ENCODE measurements at places on chromosomes 5 and 9.

GRCh38 chr9:130275156-130275555 lies 9.6 kb downstream of the HMCN2 start:
- DNase-seq = no peak

GRCh38 chr5:64807520-64807919 lies 38.8 kb downstream of the CWC27 start:
- DNase-seq = no peak

DNA sequence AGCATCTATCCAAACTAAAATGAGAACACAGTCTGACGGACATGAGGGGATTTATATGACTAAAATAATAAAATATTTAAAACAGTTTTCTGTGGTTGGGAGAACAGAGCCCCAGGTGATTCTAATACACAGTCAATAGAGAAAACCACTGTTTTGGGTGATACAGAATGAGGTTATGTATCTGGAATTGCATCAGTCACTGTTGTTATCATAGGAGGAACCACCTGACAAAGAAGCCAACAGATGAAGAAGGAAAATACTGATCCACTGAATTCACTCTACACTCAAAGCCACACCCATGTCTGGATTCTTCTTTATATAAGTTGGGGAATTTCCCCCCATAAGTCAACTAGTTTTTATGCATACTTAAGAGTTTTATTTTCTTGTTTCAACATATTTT lies 799.0 kb downstream of the TLR4 start:
- no peak for DNase-seq

- no peak for DNase-seq
Measured at GRCh38 chr9:21751998-21752397, 50.4 kb upstream of the MTAP start.

GRCh38 chr5:161530700-161531099 lies 15.8 kb downstream of the GABRB2 start:
- DNase-seq = no peak

DNA sequence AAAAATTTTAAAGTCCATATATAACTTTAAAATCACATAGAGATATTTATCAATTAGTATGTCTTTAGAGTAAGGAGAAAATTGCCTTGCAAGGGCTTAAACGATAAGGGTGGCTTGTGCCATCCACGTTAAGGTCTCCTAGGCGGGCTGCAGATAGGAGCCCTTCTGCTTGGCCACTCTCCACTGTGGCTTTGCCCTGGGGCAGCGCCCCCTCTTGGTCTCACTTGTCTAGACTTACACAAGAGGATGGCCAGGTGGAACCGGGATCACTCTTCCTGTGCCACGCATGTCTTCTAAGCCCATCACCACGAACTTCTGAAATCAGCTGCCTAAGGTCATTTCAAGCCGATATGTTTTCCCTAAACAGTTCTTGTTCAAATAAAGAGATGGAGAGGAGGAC lies 2.9 kb downstream of the FPGS start:
- no peak for DNase-seq

DNA sequence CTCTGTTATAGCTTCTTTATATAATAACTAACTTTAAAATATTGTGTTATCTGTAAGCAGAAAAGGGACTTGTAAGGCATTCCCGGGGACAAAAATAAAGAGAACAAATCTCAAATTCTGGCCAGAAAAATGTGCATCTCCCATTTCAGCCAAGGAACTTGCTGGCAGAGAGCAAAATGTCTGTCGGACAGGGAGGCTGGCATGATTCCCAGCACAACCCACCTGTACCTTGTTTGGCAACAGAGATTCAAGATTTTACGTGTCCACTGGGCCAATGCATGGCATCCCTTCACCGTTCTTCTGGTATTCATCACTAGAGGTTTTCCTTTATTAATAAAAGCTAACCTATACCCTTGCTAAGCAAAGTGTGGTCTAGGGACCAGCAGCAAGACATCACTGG lies 566.6 kb downstream of the PSAT1 start:
- DNase-seq = no peak

DNA sequence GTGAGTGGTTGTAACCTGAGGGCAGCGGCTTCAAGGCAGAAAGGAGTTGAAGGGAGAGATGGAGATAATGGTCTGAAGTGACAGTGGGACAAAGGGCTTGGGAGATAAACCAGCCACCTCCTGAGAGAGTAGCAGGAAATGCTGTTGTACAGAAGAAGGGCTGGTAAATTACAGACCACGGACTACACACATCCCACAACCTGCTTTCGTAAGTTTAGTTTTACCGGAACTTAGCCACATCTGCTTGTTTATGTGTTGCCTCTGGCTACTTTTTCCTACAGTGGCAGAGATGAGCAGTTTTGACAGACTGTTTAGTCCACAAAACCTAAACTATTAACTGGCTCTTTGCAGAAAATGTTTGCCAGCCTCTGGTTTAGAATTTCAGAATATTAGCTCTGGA lies 269.5 kb downstream of the ARHGEF28 start:
- peak; percentile 42 for DNase-seq

Measured in activated CD4-positive, alpha-beta T cell treated with anti-CD3 and anti-CD28 coated beads, Interleukin-2, amount 50 U/mL, for 16 hours (primary cell).